ENCODE measurements at places on chromosomes 3 and 15.

DNA sequence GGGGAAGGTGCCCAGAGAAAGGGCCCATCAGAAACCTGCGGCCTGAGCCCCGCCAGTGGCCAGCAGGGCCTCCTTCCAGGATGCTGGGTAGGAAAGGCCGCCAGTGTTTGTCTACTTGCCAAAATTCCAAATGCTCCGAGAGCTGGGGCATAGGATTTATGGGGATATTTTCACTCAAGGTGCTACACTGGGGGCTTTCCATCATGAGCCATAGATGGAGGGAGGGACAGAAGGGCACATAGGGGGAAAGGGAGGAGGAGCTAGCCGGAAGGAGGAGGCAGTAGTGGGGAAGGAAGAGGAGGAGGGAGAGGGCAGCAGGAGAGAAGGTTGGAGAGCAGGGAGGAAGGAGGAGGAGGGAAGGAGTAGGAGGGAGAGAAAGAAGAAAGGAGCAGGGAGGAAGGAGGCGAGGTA is 494.7 kb upstream of the PROK2 start:
- DNase-seq, result no peak

DNA sequence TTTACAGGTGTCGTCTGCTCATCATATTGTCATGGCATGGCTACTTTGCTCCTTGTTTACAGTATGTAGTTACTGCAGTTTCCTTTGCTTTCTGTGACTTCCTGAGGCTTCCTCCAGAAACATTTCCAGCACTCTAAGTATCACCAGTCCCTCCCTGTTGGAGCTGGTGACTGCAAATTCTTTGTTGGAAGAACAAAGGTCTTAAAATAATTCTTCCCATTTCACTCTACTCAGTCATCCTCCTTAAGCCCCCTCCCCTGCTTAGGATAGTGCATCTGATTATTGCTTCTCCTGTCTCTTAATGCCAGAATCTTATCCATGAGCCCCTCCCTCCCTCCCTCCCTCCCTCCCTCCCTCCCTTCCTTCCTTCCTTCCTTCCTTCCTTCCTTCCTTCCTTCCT is 72.0 kb downstream of the C3orf38 start:
- DNase-seq, result no peak

- DNase-seq, result no peak
Measured at GRCh38 chr3:110677506-110677905, 394.1 kb upstream of the NECTIN3 start.

DNA sequence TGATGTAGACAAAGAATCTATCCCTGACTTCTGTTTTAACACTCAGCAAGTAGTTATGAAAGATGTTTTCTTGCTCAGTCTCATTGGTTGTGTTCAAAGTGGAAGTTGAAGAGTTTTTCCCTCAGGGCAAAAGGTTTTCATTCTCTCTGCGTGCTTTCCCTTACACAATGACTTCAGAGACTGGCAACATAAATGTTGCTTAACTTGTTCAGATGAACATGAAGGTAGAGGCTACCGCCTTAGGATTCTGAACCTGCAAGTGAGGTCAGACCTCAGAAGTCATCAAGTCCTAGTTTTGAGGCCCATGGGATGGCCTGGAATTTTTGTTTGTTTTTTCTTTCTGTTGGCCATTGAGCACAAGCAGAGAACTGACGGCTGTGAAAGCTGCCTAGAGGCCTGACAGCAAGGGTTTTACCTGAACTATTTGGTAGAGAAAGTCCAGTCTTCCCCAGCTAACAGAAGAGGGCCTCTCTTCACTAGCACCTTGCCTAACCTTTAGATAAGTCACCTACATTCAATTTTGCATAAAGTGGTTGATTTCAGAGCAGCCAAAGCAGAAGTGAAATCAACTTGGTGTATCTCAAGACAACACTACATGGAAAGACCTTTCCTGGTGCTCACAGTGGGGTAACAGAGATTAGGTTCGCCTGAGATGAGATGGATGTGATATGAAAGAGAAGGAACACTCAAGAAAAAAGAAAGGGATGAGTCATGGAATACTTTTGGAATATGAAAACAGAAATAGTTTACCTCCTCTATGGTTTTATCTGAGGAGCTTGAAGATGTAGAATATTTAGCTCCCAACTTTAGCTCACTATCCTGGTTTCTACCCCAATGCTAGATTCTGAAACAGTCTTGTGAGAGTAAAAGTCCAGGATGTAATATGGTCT is 53.6 kb upstream of the AP4E1 start:
- no peak for DNase-seq

DNA sequence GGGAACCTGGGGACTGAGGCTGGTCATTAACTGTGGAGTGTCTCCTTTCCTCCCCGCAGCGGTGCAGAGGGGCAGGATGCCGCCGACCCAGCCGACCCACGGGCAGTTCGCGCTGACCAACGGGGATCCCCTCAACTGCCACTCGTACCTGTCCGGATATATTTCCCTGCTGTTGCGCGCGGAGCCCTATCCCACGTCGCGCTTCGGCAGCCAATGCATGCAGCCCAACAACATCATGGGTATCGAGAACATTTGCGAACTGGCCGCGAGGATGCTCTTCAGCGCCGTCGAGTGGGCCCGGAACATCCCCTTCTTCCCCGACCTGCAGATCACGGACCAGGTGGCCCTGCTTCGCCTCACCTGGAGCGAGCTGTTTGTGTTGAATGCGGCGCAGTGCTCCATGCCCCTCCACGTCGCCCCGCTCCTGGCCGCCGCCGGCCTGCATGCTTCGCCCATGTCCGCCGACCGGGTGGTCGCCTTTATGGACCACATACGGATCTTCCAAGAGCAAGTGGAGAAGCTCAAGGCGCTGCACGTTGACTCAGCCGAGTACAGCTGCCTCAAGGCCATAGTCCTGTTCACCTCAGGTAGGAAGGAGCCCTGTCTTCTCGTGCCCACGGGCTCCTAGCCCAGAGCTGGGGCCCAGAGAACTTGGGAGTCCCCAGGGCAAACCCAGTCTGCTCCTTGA is 3.7 kb downstream of the NR2F2 start:
- no peak for DNase-seq
